ENCODE measurements at places on chromosomes 5 and 9.

- no peak for DNase-seq
Measured at GRCh38 chr9:16530669-16531642, 339.5 kb downstream of the BNC2 start.

DNA sequence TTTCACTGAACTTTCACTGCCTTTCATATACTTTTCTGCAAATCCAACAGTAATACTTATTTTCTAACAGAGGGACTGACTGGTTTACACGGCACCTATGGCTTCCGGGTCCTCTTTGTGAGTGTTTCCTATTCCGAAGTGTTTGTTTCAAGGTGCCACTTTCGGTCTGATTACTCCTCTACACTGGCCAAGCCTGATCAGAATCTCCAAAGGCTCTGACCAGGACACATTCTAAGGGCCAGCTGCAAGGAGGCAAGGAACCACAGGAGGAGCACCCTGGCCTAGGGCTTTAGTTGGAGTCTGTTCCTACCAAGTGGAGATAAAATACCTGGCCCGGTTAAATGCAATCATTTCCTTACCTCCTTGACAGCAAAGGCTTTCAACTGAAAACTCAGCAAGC is 132.1 kb downstream of the GLIS3 start:
- DNase-seq = no peak

GRCh38 chr5:21654-22233 is 70.2 kb upstream of the PLEKHG4B start:
- no peak for DNase-seq

DNA sequence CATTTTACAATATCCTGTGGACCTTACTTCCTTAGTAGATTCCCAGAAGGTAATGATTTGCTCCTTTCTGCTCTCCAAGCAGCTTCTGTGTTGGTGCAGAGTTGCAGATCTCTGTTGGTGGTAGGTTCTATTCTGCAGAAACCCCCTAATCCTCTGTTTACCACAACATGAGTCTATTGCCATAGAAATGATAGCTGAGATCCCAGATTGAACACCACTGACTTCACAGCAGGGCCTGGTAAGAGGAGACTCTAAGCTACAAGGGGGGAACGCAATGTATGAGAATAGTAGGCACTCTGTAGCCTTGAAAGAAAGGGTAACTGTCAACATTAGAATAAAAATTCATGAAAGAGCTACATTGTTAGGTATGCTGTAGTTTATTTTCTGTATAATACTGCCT is 59.5 kb downstream of the MUSK start:
- no peak for DNase-seq
